Naive thymus-derived CD8-positive, alpha-beta T cell (primary cell): ENCODE measurements at places on chromosomes 5 and 9.

- no peak for DNase-seq
These were observed 144.8 kb downstream of the GADD45G start for GRCh38 chr9:89749500-89750116.

GRCh38 chr5:142104491-142104890, 4.1 kb upstream of the NDFIP1 start:
- no peak for DNase-seq

DNA sequence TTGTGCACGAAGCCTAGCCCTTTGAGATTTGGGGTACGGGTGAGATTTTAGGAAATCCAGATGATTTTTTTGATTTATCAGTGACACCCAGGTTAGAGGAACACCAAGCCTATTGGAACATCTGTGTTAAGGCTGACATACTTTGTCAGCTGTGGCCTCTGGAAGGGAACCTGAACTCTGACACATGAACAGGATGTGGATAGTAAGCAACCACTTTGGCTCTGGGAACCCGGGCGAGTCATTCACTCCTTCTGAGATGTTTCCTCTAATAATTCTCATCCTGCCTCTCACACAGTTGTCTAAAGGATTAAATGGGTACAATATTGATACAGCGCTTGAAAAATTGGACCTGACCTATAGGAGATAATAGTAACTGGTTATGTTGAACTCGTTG, 67.8 kb downstream of the FGF1 start:
- no peak for DNase-seq

GRCh38 chr5:146589028-146589345, 73.0 kb upstream of the GPR151 start:
- DNase-seq: no peak

- DNase-seq: no peak
These were observed 439.6 kb upstream of the PTGER4 start for GRCh38 chr5:40240111-40240510.

GRCh38 chr5:141528291-141528984, 39.6 kb downstream of the PCDHGC5 start:
- no peak for DNase-seq

- no peak for DNase-seq
These were observed 16.7 kb downstream of the TCF7 start for GRCh38 chr5:134131165-134131564.

DNA sequence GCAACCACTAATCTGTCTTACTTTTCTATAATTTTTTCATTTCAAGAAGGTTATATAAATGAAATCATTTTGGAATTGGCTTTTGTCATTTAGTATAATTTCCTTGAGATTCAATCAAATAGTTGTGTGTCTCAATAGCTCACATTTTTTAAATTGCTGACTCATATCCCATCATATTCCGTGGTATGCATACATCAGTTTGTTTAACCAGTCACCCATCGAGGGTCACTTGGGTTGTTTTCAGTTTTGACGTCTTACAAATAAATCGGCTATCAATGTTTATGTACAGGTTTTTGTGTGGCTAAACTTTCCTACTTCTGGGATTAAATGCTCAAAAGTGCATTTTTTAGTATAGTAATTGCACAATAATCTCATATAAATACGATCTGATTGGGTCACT, 185.5 kb downstream of the TAF11L14 start:
- DNase-seq: no peak

- no peak for DNase-seq
These were observed 1.5 kb downstream of the CDH6 start for GRCh38 chr5:31194892-31195555.

- no peak for DNase-seq
These were observed 188.0 kb downstream of the KDM4C start for GRCh38 chr9:6945816-6946215.
